ENCODE measurements at places on chromosomes 7 and 10.

GRCh38 chr10:93091960-93092359 is 18.3 kb downstream of the CYP26A1 start:
- DNase-seq: no peak

- DNase-seq: no peak
Observed at GRCh38 chr10:133237241-133237587, 441 bp upstream of the VENTX start.

GRCh38 chr7:92699966-92700514 is 109.8 kb upstream of the FAM133B start:
- DNase-seq: no peak

DNA sequence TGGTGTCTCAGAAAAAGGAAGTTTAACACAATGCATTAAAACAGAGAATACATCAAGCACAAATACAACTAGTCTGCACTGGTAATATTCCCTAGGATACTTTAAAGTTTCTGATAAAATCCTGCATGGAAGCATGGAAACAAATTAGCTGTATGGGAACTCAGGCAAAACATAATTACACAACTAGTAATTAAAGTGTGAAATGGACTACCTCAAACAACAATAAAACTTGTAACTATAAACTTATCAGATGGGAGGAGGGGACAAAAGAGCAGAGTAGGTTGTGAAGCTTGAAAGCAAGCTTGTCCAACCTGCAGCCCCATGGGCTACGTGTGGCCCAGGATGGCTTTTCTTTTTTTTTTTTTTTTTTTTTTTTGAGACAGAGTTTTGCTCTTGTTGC is 98.9 kb downstream of the PARD3 start:
- DNase-seq: no peak

- DNase-seq: no peak
Observed at GRCh38 chr10:90930070-90930837, 9.4 kb upstream of the ANKRD1 start.

DNA sequence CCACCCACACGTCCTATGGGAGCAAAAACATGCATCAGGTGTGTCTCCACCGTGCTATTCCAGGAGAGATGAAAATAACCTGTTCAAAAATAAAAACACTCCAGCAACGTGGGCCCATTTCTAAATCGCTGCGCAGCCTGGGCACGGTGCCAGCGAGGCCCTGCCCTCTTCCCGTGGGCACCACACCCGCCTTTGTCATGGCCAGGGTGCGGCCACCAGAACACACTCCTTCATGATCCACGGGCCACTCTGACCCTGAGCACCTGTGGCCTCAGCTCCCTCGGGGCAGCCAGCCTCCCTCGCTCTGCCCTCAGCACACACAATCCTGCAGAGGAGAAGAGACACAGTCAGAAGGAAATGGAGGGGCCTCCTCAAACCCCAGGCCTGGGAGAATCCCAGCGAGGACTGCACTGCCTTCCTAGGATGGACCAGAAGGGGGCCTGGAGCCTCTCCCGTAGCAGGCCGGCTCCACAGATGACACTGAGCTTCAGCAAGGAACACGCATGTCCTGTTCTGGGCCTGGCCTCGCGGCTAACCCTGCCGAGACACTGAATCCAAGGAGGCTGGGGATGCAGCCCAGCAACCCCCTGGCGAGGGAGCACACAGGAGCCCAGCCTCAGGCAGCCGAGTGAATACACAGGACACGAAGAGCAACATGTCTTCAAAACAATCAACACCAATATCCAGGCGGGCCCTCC is 169.0 kb downstream of the MAD1L1 start:
- DNase-seq: no peak

GRCh38 chr10:100723770-100724530 is 21.4 kb upstream of the PAX2 start:
- no peak for DNase-seq

DNA sequence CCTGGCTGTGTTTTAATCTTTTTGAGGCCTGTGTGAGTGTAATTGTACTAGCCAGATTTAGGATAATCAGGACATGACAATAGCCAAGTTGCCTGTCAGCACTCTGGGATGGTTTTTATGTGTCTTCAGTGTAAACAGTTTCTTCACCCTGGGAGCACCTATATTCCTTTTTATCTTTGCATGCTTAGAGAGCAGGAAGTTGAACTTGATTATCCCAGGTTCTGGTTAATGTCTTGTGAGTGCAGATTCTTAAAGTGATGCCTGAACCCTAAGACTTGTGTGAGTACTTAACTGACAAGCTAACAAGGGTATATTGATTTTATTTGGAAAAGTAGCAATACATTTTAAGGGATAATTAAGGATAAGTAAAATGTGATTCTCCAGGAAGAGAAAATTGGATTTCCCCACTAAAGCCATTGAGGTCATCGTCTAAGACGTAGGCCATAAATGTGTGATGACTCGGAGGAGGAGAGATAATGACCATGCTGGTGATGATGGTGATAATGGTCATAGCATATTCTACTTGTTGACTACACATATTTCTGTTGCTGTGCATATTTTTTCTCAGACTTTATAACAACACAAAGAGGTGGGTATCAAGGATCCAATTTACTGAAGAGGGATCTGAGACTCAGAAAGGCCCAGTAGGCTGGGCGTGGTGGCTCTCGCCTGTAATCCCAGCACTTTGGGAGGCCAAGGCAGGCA is 234.7 kb downstream of the CAMK1D start:
- no peak for DNase-seq

DNA sequence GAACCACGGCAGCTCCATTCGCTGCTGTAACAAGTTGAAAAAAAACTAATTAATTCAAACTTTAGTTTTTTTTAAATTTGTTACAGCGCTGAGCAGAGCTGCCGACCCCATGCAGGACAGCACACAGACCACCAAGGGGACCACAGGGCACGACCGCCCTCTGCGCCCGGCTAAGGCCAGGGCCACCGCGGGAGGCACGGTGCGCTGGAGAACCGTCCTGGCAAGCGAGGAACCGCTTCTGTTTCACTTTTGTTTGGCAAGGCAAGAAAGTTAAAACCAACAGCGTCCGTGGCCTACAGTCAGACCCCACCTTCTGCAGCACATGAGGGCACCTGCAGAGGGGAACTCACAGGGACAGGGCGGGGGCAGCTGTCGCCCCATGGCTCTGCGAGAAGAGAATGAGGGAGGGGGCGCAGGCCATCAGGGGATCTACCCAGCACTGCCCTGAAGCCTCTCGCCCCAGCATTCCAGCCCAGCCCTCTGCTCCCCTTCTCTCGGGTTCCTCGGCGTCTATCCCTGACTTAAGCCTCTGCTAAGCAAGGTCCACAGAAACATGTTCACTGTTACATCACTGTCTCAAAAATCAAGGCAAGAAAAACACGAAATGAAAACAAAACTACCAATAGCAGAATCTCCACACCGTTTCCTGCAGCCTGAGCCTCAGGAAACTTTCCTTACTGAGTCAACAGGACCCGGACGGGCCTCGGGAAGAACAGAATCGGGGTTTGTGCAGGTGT is 204.4 kb downstream of the DIP2C start:
- no peak for DNase-seq

GRCh38 chr7:112080978-112081377 is 125.2 kb downstream of the DOCK4 start:
- DNase-seq: no peak

- no peak for DNase-seq
Observed at GRCh38 chr7:69608878-69609277, 10.6 kb downstream of the AUTS2 start.

GRCh38 chr10:60606343-60607080 is 171.8 kb upstream of the CDK1 start:
- DNase-seq: peak; percentile 76

- DNase-seq: no peak
Observed at GRCh38 chr7:70588191-70588921, 543.6 kb upstream of the GALNT17 start.

- DNase-seq: no peak
Observed at GRCh38 chr10:103177123-103177522, 15.9 kb downstream of the NT5C2 start.

GRCh38 chr7:651032-651728 is 75.3 kb upstream of the DNAAF5 start:
- no peak for DNase-seq

DNA sequence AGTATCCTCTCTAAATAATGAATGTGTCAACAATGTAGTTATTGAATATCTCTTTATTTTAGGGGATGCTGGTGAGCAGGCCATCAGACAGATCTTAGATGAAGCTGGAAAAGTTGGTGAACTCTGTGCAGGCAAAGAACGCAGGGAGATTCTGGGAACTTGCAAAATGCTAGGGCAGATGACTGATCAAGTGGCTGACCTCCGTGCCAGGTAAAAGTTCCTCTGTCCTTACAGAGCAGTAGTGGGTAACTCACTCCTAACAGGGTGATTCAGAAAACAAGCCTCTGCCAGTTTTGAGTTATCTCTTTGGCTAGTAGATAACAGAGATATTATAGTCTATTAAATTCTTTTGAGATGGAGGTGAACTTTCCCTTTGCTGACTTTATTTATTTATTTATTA is 67.3 kb downstream of the AP3M1 start:
- DNase-seq: no peak

DNA sequence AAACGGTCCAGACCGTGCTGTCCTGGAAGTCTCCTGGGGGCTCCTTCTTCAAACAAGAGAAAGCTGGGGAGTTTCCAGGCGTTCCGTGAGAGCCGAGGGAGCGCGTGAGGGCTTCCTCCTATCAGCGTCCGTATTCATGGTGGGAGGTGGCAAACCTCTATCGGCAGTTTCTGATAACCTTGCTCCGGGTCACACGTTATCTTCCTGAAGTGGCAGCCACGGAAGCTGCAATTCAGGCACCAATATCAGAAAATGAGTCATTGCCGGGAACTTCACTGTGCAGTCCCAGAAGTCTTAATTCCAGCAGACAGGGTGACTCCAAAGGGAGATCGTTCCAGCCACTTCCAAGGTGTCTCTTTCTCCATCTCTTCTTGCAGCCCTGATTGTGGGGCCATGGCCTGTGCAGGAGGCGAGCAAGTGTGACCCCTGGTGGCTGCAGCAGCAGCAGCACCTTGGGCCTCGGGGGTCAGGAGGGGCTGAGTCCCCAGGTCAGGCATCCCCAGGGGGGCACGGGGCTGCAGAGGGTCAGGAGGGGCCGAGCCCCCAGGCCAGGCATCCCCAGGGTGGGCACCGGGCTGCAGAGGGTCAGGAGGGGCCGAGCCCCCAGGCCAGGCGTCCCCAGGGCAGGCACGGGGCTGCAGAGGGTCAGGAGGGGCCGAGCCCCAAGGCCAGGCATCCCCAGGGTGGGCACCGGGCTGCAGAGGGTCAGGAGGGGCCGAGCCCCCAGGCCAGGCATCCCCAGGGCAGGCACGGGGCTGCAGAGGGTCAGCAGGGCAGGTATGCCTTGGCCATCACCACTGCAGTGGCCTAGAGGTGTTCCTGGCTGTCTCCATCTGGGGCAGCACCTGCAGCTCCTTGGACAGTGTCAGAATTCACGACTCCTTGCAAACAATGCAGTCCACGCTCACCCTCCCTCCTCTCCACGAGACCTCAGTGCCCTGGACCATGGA is 538.7 kb downstream of the DNAJB6 start:
- DNase-seq: no peak

DNA sequence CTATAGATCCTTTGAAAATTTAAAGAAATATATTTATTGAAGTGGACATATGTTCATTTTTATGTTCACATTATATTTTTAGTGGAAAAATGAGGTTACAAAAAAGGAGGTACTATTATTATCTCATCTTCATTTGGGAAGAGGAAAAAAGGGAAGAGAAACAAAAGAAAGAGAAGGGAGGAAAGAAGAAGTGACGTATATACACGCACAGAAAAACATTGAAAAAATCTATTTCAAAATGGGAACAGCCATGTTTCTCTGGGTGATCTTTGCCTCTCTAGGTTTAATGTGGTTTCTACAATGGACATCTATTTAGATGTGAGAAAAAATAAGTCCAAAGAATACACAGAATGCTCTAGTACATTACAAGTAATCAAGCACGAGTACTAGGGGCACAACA is 14.8 kb downstream of the ANK3 start:
- DNase-seq: no peak

DNA sequence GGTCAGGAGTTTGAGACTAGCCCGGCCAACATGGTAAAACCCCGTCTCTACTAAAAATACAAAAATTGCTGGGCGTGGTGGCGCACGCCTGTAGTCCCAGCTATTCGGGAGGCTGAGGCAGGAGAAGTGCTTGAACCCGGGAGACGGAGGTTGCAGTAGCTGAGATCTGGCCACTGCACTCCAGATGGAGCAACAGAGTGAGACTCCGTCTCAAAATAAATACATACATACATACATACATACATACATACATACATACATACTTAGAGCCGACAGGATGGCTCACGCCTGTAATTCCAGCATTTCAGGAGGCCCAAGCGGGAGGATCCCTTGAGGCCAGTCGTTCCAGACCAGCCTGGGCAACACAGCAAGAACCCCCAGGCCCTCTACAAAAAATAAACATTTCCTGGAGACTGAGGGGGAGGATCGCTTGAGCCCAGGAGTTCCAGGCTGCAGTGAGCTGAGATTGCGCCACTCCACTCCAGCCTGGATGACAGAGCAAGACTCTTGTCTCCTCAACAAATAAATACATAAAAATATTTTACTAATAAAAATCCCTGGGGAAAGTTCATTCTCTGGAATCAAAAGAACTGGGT is 90.9 kb upstream of the TNRC18 start:
- no peak for DNase-seq

GRCh38 chr10:69438536-69439349 is 12.5 kb upstream of the TSPAN15 start:
- DNase-seq: peak; percentile 52

DNA sequence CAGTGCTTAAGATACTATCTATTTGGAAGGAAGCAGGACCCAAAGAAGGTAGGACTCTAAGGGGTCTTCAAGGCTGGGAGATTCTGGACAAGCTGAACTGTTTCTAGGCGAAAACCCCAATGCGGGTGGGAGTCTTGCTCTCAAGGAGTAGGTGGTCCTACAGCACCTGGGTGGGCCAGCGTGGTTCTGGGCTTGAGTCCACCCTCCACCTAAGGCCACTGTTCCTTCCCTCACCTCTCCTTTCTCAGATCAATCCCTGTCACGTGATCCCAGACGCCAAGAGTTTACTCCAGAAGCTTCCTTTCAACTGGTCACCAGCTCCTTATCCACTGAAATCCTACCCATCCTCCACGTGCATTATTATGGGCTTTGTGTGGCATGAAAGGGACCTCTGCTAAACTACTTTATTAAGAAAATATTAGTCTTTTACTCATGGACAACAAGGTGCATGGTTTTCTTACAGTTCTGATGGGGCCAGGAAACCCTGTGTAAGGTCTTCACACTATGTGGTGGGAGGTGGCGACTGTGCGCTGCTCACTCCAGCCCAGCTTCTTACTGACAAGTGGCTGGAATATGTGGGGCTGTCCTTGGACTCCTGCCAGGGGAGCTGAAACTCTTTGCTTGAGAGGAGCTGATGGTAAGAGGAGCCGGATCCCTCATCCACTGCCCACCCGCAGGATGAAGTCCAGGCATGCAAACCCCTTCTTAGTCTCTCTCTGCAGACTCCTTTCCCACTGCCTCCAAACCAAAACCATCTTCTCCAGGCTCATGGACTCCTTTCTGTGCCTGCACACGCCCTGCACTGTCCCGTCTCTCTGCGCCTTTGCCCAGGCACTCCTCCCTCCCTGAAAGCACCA is 1.6 kb downstream of the ZNF746 start:
- DNase-seq: peak; percentile 53

GRCh38 chr7:18369011-18369410 is 126.5 kb upstream of the HDAC9 start:
- no peak for DNase-seq

GRCh38 chr10:85175635-85176034 is 847.2 kb downstream of the CCSER2 start:
- no peak for DNase-seq

GRCh38 chr10:128158021-128158795 is 32.0 kb upstream of the MKI67 start:
- no peak for DNase-seq

Data from cerebellar cortex (tissue), 1 donor.